Stimulated activated CD8-positive, alpha-beta memory T cell treated with anti-CD3 and anti-CD28 coated beads, Interleukin-7, amount 100 ng/mL, for 4 hours (primary cell): ENCODE measurements at places on chromosomes 13 and 19.

- DNase-seq: no peak
Measured at GRCh38 chr13:44749906-44750305, 173.8 kb upstream of the TSC22D1 start.

GRCh38 chr13:100350601-100351000, 238.0 kb downstream of the GGACT start:
- DNase-seq: no peak

DNA sequence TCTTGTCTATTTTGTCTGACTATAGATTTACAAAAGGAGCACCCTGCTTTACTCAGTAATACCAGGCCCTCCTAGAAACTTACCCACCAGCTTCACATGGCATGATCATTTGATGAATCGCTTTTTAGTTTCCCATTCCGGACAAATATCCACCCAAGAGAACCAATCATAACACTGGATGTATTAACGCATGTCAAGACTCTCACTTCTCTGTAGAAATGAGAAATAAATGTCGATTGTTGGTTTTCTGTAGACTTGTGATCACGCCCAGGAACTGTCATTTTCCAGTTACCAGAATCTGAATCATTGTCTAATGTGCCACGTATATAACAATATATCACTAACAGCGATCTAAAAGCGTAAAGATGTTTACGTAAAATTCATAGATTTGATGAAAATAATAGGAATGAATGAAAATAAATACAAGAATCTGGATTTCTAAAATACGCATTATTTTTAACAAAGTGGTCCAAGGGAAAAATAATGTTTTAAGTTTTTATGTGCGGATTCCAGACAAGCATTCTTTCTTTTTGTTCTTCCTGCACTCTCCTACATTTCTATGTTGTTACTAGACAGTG, 14.0 kb downstream of the CDX2 start:
- DNase-seq: no peak

- no peak for DNase-seq
Measured at GRCh38 chr13:43528992-43529391, 257.8 kb downstream of the ENOX1 start.

DNA sequence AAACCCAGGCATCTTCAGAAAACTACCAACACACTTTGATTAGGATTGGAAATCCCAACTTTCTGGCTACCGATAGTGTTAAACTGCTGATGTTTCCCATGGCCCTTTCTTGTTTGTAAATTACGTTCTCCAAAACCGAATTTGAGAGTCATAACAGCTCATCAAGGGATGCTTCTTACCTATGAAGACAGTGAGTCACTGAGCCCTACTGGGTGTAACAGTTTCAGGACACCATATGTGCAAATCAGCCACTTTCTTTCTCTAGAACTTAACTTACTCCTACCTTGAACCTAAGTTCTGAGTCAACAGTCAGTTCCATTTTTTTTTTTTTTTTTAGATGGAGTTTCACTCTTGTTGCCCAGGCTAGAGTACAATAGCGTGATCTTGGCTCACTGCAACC, 410.1 kb upstream of the TSHZ3 start:
- DNase-seq: no peak

DNA sequence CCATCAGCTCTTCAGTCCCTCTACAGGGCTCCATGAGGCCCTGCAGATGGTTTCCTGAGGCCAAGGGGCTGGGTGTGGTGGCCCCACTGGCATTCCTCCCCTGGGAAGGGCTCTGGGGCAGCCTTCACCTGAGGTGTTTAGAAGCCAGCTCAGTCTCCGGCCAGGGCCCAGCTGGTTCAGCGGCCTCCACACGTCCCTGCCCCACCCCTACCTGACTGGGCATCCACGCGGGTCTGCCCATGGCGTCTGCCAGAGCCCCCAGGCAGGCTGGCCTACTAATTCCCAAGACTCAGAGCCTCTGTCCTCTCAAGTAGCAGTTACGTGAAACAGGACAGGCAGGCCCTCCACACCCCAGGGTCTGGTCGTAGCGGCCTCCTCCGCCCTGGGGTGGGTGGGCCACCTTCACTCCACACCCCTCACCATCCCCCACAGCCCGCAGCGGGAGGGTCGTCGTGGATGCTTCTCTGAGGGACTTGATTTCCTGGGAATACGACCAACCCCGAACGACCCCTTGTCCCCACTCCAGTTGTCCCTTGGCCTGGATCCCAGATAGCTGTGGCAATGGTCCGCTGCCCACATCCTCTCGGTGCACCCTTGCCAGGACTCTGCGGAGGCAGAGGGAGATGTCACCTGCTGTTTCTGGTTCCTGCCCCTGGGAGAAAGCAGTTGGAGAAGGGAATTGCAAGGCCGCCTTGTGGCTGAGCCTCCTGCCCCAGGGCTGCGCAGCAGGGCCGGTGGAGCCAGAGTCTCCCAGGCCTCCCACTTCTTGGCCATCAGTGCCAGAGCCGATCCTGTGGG, 24.3 kb downstream of the CAPN12 start:
- DNase-seq: no peak

DNA sequence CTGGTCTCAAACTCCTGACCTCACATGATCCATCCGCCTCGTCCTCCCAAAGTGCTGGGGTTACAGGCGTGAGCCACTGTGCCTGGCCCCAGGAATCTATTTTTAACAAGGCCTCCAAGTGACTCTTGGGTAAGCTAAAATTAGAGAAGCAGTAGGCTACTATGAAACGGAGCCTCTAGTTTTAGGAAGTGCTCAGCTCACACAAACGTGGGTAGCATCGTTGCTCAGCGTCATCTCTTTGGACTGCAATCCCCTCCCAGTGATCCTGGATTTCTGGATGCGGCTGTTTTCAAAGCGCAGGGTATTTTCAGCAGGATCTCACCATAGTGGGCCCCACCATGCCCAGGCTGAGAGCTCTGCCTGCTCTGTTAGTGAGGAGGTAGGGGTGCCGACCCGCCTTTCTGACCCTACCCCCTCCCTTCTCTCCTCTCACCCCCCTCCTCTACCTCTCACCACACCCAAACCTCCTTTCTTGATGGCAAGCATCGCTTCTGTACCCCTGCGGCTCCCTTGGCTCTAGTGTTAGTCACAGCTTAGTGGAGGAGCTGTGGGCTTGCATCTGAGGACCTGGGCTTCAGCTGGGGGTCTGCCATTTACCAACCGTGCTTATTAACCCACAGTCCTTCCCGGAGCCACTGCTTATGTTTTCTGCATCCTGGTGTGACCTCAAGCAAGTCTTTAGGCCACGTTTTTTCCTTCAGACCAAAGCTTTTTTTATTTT, 34.2 kb downstream of the GJA3 start:
- no peak for DNase-seq

DNA sequence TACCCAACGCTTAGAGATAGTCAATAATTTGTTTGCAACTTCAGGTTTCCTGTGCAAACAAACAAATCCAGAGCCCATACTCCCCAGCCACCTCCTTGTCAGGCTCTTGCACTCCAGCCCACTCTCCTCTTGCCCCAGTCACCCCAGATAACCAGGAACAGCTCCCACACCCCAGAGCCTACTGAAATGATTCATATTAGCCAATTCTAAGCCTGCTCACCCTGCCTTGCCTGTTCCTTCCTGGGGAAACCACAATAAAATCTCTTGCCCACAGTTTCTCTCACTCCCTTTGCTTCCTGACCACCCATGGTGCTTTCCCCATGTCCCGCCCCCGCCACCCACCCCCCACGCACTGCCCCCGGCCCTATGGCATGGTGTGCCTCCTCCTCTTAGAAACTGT, 3.8 kb upstream of the ACTL9 start:
- peak; percentile 50 for DNase-seq

GRCh38 chr19:54451331-54451871, 2.4 kb downstream of the LENG8 start:
- DNase-seq: no peak

DNA sequence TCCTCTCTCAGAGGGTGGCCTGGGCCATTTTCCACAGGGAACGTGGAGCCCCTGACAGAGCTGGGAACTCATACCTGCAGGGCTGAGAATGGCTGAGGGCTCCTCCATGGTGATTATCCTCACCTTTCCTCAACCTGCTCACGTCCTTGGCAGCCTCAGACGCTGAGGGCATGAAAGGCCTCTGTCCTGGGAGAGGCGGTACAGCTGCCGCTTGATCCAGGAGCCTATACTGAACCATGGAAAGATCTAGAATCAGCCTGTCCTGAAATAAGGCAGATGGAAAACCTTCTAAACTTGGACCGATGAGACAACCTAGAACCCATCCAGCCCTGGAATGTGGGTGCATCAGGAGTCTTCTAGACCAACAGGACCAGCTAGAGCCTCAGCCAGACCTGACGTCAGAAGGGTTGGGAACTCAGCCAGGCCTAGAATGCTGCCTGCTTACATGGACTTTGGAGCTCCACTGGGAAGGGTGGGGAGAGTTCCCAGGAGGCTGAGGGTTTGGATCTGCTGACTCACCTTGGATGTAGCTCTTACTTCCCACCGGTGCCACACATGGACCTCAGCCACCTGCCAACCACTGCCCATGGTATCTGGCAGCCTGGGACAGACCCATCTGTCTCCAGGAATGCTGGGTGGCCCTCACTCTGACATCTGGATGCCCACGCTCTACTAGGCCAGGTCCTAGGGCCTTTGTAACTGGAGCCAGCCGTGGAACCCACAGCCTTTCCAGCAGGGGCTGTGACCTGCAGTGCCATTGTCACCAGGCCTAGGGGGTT, 7.5 kb downstream of the KCTD15 start:
- no peak for DNase-seq

DNA sequence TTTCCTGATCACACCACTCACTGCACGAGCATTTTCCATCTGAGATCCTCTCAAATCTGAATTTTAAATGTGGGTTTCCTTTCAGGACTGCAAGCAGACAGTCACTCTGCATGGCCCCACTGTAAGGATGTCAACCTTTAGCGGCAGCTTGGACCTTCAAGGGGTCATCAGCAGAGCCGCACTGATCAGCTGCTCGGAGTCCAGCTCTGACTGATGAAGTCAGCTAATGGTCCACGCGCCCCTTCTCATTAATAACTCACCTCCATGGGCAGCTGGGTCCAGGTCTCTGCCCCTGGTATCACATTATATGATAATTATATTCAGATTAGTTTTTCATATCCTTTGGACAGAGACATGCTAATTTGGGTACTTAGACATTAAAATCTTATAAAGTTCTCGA, 36.1 kb upstream of the PDCD5 start:
- no peak for DNase-seq

GRCh38 chr13:50085063-50085462, 69.8 kb downstream of the KCNRG start:
- DNase-seq: no peak

DNA sequence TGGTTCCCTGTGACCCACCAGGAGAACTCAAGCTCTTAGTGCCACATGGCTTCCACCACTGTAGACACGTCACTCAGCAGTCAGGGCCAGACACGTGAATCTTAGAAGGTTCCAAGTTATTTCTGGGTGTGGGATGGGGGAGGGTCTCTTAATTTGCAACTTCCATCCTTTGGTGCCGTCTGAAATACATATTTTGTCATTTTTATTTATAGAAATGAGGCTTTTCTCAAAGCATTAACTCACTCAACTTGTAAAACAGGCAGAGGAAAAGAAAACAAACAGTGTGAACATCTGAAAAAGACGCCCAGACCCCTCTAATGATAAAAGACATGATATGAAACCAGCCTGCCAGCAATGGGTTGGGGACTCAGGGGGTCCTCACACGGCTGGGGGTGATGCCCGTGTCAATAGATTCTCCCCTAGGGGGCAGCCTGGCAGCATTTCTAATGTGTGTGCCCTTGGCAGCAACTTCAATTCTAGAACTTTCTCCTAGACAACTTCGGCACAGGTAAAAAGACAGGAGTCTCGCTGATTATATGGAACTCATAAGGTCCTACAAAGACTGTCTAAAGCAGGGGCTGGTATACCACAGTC, 15.4 kb downstream of the PIP5K1C start:
- DNase-seq: no peak

DNA sequence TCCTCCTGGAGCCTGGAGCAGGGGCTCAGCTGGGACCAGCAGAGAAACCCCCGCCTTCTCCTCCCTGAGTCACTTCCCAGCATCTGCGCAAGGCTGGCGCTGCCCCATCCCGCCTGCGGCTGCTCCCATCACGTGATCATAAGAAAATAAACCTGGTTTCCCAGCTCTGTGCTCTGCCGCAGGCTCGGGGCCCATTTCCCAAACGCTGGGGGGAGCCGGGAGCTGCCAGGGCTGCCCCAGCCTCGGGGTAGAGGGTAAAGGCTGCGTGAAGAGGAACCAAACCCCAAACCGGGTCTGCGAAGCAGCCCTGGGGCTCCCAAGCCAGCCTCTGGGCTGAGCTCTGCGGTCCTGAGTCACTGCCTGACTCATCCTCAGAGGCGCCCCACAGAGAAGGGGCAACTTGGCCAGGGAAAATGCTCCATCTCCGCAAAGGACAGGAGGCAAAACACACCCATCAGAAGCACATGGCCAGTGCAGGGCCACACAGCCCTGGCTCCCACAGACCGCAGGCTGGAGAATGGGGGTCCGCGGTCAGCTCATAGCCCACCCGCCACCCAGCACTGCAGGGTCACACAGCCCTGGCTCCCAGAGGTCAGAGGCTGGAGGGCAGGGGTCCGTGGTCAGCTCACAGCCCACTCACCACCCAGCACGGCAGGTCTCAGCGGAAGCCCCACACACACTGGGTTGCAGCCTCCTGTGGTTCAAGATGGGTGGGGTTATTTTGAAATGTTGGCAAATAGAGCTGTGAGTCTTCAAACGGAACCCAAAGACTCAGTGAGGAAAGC, 67.1 kb downstream of the RASA3 start:
- DNase-seq: peak; percentile 76

GRCh38 chr13:40127476-40127875, 472.0 kb downstream of the COG6 start:
- DNase-seq: no peak

- no peak for DNase-seq
Measured at GRCh38 chr19:7242601-7243258, 51.5 kb downstream of the INSR start.

DNA sequence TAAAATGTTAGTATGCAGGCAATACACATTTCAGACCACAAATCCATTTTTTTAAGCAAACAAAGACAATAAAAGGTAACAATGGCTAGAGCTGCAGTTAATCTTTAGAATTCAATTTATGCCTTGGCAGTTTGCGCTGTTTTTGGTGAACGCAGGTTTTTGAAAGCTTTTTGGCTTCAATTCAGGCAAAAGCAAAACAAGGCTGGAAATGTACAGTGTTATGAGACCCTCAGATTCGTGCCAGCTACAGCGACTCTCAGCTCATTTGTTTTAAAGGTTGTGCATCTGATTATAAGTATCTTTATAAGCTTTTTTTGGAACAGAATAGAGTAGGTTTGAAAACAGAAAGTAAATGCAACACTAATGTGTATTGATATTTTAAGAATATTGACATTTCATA, 63.6 kb upstream of the SOX1 start:
- no peak for DNase-seq

DNA sequence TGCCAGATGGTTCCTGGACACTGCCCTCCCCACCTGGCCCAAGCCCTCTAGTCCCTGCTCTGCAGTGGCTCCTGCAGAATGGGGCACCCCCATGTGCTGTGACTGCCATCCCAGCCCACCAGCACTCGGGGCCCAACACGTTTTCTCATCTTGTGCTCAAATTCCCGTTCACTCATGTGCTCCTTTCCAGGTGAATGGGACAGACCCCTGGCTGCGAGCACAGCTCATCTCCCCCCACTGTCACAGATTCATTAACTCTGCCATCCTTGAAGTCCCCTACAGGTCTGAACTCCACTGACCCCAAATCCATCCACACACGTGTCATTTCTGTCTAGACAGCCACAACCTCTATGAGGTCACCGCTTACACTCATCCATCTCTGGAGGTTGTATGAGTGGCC, 23.6 kb downstream of the TUBA3C start:
- no peak for DNase-seq

GRCh38 chr19:2150794-2151338, 500 bp downstream of the AP3D1 start:
- DNase-seq: no peak

GRCh38 chr13:111927181-111927540, 139.8 kb upstream of the SOX1 start:
- no peak for DNase-seq

GRCh38 chr13:31093145-31093885, 68.4 kb downstream of the HSPH1 start:
- DNase-seq: no peak
